ENCODE measurements at places on chromosomes 2 and 18.

- no peak for DNase-seq
Observed at GRCh38 chr2:56132138-56132537, 51.7 kb upstream of the CCDC85A start.

GRCh38 chr18:34283506-34283905, 58.8 kb upstream of the NOL4 start:
- DNase-seq = no peak

DNA sequence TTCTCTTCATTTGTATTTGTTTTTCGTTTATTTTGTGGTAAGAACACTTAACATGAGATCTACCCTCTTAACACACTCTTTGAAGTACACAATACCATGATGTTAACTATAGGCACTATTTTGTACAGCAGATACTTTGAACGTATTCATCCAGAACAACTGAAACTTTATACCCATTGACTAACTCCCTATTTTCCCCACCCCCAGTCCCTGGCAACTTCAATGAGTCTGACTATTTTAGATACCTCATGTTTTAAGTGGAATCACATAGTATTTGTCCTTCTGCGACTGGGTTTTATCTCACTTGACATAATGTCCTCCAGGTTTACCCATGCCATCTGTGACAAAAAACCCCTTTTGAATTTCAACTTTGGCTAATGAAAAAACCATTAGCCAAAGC, 356.3 kb upstream of the CDH20 start:
- DNase-seq = no peak

DNA sequence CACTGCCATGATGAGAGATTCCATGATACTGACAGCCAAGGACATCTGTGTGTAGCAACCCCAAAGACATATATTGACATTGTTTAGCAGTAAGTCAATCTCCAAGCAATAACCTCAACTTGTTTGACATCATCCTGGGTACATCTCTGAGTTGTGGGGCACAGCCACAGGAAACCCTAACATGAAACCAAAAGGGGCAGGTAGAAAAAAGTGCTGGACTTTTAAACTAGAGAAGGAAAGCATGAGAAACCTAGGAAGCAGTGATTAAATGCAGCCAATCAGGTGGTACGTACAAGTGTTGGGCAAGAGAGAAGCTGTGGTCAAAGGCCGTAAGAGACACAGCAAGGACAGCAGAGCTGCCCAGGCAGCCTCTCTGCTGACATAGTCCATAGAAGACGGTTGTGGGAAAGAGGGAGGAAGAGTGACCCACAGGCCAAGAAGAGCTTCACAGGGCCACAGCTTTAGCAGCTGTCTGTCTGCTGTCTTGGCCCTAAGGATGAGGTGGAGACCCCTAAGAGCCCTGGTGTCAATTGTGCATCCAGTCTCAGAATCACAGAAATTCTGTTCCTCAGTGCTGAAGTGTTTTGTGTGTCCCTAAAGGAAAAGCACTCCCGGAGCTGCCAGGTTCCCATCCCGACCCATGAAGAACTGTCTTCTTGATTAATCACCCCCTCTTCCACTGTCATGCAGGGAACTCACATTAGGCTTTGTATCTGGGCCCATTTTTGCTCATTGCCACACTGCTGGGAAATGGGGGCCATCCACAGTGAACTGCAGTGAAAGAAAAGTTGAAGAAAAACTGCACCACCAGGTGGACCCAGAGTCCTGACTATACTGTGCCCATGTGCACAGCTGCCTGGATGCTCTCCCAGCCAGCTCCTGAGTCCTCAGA, 25.4 kb upstream of the CHN1 start:
- peak; percentile 13 for DNase-seq

GRCh38 chr2:215753808-215754207, 259.5 kb downstream of the MREG start:
- DNase-seq = no peak

- DNase-seq = no peak
Observed at GRCh38 chr2:213185147-213185822, 33.9 kb upstream of the IKZF2 start.

DNA sequence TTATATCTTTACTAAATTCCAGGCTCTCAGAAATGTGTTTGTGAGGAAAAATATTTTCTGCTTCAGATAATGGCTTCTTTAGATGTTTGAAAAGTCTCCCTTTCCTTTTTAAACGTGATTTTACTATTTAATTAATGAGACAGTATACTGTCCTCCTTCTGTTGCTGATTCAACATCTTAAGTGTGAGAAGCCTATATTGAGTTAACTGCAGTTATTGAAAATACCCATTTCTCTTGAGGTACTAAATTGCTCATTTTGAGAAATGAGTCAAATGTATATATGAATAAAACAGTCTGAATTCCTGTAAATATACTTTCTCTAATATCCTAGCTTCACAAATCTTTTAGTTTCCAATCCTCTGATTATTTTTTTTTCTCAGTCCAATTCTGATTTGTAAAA, 470.2 kb downstream of the PTPRM start:
- no peak for DNase-seq

- DNase-seq = no peak
Observed at GRCh38 chr2:212732860-212733259, 194.3 kb upstream of the ERBB4 start.

DNA sequence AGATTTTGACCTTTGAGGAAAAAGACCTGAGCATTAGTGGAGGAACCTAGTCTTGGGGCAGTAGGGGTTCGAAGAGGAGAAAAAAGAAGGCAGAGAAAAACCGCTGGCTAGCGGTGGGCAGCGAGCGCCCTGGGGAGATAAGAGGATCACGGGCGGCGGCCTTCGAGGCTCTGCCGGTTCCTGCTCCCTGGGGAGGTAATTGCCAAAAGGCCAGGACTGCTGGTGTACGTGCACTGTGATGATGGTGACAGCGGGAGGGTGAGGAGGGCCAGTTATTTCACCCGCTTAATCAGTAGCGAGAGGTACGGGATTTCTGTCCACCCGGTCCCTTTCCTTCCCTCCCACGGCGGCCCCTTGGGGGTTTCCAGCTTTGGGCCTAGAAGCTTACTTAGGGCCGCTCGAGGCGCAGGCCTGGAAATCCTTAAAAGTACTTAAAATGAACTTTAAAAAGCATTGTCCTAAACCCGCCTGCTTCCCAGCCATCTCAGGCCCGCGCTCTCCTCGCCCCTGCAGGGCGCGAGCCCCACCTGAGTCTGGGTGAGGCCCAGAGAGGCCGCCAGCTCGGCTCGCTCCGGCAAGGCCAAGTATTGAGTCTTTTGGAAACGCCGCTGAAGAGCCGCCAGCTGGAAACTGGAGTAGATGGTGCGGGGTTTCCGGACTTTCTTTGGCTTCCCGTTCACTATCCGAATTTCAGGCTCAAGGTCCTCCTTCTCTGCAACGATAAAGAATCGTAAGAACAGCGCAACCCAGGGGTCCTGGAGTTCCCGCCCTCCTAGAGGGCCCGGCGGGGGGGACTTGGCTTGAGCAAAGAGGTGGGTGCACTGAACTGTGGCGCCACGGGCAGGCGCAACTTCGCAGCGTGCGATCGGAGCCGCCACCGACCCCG, 1.5 kb downstream of the DLX2 start:
- DNase-seq = no peak

Measured in stimulated activated naive CD8-positive, alpha-beta T cell treated with anti-CD3 and anti-CD28 coated beads, Interleukin-15, Interleukin-2, amounts not matched to agents 100 U/mL and 50 U/mL, for 24 hours (primary cell).